ENCODE measurements at places on chromosomes 12 and 14. TPM values are rescaled to one million over a fixed set of nuclear protein-coding genes. Genes with fewer than 3 reads are reported as not detected.

DNA sequence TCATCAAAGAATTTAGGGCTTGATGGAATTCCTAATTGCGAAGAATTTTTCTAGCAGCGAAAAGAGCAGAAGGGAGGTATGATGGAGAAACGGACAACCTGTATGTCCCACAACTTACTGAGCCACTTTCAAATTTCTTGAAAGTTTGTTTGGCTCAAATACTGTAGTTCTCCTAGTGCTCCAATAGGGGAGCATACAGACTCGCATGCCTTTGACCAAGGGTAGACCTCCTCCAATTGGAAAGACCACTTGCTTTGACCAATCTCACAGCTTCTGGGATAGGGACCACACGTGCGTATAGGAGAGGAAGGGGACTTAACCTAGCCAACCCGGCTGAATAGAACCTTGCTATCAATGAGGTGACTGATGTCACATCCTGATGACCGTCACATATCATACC is 28.6 kb downstream of the SLC35F4 start:
- DNase-seq, result no peak

SLCO1B1 gene
- total RNA-seq, result not detected

DNA sequence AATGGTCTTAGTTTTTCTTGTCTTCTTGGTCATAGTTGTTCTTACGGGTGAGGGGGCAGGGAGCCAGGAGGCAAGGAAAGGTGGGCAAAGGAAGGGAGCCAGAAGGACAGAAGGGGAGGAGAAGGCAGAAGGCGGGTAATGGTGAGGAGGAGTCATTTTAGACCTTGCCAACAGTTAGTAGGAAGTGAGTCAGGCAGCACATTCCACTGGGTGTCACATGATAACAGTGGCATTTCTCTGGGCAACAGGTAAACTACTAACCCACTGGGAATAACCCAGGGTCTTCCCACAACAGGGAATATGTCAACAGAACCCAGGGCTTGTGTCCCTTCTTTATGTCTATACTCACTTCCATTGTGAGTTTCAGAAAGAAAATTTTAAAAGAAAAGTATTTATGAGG is 127.6 kb downstream of the SLC8A3 start:
- DNase-seq, result no peak

CACNA1C gene
- total RNA-seq, result 11.7 TPM

DNA sequence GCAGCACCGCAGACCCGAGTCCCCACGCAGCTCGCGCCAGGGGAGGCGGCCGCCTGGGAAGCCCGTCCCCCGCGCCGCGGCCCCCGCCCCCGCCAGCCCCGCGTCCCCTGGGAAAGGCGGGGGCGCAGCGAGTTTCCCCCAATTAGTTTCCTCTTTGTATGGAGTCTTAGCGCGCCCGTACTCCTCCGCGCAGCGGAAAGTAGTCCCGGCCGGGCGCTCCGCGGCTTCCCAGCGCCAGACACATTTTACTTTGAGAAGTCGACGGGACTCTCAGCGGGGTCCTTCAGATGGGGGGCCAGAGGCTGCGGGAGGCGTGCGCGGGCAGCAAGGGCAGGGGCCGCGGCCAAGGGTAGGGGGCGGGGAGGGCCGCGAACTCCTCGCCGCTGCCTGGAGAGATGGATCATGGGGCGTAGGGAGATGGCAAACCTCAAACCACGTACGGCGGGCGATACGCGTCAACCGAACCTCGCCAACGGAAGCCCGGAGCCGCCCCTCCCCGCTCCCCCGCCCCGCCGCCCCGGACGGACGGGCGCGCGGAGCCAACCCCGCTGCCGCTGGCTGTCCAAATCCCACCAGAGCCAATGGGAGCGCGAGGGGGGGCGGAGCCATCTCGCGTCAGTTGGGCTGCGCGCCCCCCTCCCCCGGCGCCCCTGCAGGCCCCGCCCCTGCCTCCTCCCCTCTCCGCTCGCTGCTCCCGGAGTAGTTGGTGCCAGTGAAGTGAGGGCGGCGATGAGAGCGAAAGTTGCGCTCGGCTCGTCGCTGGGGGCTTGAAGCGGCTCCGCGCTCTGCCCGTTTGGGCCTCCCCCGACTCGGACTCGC is at the start of gene RCOR1:
TSS of gene RCOR1 (plus strand) at position 706 of the 819 bp plus-strand sequence. CDS start 238 bp downstream, outside the sequence.
- DNase-seq, result peak; percentile 98

- DNase-seq, result no peak
These were observed 239.6 kb downstream of the ZFP36L1 start for GRCh38 chr14:68553311-68553710.

GRCh38 chr12:131603939-131604795 is 106.7 kb upstream of the SFSWAP start:
- DNase-seq, result no peak

GARIN6 gene
- total RNA-seq, result not detected

- no peak for DNase-seq
These were observed 203.1 kb downstream of the CALM1 start for GRCh38 chr14:90599748-90600507.

- DNase-seq, result peak; percentile 56
These were observed at the start of gene NYNRIN for GRCh38 chr14:24398653-24399446. Gene NYNRIN, plus strand, starts transcription at chr14:24399003. Its CDS starts 244 bp downstream, at chr14:24399247.

RAB2B gene
- 41.0 TPM for total RNA-seq
